ENCODE measurements at places on chromosomes 16 and 17.

GRCh38 chr17:16933317-16934132 is 38.4 kb downstream of the TNFRSF13B start:
- no peak for DNase-seq

- DNase-seq = no peak
These were observed 604 bp downstream of the HS3ST3B1 start for GRCh38 chr17:14301279-14302090.

- no peak for DNase-seq
These were observed 20.9 kb upstream of the MPO start for GRCh38 chr17:58301504-58302150.

- no peak for DNase-seq
These were observed 7.4 kb downstream of the FTO start for GRCh38 chr16:53711390-53711789.

- no peak for DNase-seq
These were observed 135.2 kb upstream of the GSE1 start for GRCh38 chr16:85477801-85478363.

DNA sequence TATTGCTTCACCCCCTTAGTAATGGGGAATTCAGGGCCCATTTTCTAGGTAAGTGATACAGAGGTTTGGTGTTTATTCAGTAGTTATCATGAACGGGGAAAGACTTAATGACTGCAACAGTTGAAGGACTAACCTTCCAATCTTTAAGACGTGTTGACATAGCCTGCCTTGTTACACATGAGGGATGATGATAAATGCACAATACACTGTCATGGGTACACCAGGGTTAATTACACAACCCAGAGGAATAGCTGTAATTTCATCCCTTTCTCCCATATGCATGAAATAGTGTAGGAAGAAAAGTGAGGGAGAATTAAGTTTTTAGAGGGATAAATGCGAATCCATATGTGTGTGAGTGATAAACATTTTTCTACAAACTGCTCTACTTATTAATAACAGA is 10.7 kb downstream of the MYH4 start:
- DNase-seq = no peak

DNA sequence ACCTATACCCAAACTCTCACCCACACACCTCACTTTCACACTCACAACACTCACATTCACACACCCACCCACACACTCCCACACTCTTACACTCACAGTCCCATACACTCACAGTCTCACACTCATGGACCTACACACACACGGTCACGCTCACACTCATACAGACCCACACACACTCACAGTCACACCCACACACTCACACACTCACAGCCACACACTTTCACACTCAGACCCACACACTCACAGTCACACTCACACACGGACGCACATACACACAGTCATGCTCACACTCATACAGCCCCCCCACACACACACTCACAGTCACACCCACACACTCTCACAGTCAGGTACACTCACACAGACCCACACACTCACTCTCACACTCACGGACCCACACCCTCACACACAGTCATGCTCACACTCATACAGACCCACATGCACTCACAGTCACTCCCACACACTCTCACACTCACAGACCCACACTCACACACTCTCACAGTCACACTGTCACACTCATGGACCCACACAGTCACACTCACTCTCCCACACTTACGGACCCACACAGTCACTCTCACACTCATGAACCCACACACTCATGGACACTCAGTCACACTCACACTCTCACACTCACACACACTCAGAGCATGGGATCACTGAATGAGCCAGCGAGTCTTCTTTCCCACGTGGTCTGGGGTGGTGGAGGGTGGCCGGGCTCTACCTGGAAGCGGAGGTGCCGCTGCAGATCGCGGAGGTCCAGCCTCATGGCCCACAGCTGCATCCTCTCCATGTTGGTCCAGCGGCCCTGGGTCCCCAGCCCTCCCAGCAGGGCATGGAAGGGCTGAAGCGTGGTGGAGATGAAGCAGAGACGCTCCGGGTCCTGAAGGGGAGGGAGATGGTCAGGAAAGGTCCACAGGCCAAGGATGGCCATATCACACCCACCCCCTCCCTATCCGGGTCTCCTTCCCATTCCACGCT is 5.1 kb downstream of the IL27 start:
- DNase-seq = no peak

GRCh38 chr16:81492311-81492761 is 47.7 kb downstream of the CMIP start:
- DNase-seq = no peak

Data from NAMALWA (cell line).